ENCODE measurements at places on chromosomes 2 and 18. TPM values are rescaled to one million over a fixed set of nuclear protein-coding genes. Genes with fewer than 3 reads are reported as not detected.

The KRTCAP3 gene
- total RNA-seq = 2.6 TPM

The UCN gene
- 0.64 TPM for total RNA-seq

The SLC30A3 gene
- 45.6 TPM for total RNA-seq

The GDF7 gene
- total RNA-seq = not detected

The B3GNT7 gene
- 0.09 TPM for total RNA-seq

The ZNF804A gene
- total RNA-seq = 3.4 TPM

The CFC1 gene
- total RNA-seq = not detected

The STARD6 gene
- not detected for total RNA-seq

The PIEZO2 gene
- 8.8 TPM for total RNA-seq

The GPR75 gene
- total RNA-seq = 4.8 TPM

The KCTD1 gene
- total RNA-seq = 5.7 TPM

The CCDC148 gene
- total RNA-seq = 0.92 TPM

The PSMA8 gene
- not detected for total RNA-seq

The KATNAL2 gene
- total RNA-seq = 15.4 TPM

The GCG gene
- total RNA-seq = not detected

The ARHGAP15 gene
- not detected for total RNA-seq

The C1QL2 gene
- total RNA-seq = 0.98 TPM

The XIRP2 gene
- 0.17 TPM for total RNA-seq

The SNRNP27 gene
- total RNA-seq = 72.5 TPM

The WDPCP gene
- 7.9 TPM for total RNA-seq

The PSMD14 gene
- total RNA-seq = 197 TPM

The PLCL1 gene
- not detected for total RNA-seq

The EFEMP1 gene
- total RNA-seq = not detected

The RIT2 gene
- total RNA-seq = not detected

The C2orf78 gene
- not detected for total RNA-seq

The CXCR1 gene
- not detected for total RNA-seq

All from A673 (cell line).